GM18507 (cell line): ENCODE measurements at places on chromosomes 7 and 10.

GRCh38 chr7:1850976-1851571, 181.0 kb downstream of the ELFN1 start:
- DNase-seq, result no peak

DNA sequence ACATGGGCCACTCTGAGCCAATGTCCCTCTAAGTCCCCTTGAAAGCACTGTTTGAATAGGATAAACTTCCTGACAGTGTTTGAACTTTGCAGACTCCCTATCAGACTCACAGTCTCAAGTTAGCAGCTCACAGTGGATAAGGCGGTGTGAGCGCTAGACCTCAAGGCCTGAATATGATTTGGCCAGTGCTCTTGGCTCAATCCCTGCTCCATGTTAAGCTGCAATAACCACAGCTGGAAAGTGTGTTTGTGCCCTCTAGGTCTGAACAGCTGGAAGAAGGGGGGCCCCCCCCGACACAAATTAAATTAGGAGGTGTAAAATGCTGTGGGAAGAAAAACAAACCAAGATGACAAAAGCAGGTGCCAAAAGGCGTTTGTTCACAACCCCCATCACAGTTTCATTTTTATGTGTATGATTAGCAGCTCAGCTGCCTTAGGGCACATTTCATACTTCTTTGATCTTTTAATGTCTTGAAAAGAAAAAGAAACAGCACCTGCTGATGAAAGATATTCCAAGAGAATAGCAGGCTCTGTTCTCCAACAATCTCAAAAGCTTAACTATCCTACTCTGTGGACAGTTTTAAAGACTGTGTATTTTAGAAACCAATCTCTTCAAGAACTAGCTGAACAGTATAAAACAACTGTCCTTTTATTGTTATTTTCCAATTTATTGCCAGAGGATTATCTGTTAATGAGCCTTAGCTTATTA, 167.6 kb downstream of the SNX13 start:
- no peak for DNase-seq

DNA sequence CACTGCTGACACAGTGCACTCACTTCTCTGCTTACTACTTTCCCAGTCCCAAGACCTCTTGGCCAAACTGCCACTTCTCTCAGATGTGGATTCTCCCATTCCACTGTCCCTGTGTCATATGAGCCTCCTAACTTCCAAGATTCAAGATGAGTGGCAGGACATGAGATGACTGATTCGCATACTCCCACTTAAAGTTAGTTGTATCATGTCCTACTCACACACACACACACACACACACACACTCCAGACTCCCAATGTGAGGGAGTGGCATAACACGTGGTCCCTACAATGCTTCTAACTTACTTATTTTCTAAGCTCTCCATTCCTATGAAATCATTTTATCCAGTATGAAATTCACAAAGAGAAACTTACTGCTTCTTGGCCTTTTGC, 67.0 kb upstream of the CAV2 start:
- DNase-seq, result no peak

GRCh38 chr10:103281753-103282152, 4.8 kb downstream of the INA start:
- DNase-seq, result no peak
